ENCODE measurements at places on chromosomes 12 and 14.

DNA sequence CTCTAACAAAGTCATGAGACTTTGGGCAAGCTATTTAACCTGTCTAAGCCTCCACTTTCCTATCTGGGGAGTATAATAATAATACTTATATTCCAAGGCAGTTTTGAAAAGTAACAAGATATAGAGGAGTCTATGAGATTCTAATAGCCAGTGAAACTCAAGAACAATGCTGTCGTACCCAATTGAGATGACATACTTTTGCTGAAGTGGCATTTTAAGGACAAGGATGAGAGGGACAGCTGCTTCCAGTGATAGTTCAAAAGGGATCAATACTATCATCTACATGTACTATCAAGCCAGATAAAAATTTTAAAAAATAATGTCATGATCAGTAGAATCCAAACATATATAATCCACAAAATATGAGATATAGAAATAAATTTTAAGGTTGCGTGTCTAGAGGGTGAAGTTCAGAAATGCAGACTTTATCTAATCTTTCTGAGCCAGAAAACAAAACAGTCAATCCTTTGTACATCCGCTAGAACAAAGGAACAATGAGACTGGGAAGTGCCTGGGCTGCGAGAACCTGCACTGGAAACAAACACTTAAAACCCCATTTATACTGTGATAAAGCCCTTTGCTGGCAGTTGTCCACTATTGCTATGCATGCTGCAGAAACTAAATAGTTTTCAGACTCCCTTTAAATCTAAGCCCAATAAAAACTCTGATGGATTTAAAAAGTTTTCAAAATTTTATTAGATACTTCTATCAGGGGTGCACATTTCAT is 38.6 kb downstream of the PTPRB start:
- DNase-seq = no peak

- no peak for DNase-seq
These were observed 29.2 kb upstream of the SPTLC2 start for GRCh38 chr14:77645520-77646230.

DNA sequence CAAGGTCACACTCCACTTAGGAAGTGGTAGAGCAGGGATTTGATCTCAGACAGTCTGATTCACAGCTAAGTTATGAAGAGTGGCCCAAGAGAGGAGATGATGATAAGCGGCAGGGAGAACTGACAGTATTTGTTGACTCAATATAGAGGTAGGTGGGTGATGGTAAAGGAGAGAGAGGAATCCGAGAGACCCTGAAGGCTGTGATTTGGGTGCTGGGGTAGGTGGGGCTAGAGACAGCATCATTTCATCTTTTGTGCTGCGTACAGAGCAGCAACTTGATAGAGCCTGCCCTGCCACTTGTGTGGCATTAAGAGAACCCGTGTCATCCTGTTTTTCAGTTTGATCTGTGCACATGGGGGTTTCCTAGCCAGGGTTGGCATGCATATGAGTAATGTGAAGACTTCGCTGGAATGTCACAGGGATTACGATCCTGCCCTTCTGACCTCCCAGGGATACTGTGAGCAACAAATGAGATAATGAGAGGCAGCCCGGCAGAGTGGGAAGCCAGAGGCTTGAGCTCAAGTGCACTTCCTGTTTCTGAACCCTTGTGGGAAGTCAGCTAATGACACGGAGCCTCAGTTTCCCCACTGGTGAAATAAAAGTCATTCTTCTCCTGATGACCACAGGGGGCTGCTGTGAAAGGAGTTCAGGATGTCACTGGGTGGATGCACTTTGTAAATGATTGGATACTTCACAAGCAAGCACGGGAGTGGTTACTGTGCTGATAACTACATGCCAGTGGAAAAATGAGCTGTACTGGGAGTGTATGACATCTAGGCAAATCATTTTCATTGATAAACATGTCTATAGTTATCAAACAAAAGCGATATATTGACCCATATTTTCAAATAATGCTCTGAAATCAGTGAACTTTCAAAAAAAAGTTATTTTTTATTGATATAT is 59.5 kb upstream of the IGF1 start:
- no peak for DNase-seq

- peak; percentile 38 for DNase-seq
These were observed 25.3 kb downstream of the CLEC2A start for GRCh38 chr12:9906873-9907272.

DNA sequence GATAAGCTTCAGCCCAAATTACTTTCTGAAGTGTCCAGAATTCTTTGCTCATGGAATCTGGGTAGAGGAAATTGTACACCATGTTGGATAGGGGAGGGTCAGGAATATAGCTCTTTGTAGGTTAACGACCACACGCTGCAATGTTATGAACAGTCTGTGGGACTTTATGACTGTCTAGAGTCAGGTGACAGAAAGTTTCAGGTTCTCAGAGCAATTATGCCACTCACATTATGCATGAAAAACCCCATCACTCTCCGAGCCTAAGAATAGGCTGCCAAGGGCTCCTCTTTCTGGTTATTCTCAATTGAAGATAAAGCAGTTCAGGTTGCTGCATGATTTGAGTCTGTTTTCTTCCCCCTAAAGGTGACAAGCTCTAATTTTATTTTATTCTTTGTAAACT is 430.9 kb downstream of the ATP23 start:
- DNase-seq = no peak

DNA sequence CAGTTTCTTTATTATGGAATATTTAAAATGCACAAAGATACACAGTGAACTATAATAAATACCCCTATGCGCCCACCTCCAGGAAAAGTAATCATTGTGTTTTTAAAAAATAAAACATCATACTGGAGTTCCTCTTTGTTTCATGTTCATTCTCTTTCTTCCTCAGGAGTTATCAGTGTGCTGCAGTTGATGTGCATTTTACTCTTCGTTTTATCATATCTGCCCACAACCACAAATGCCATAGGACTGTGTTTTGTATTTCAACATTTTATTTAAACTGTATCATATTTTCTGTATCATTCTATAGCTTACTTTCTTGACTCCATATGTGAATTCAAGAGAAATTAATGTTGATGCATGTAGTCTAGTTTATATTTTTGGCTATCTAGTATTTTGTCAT is 53.9 kb downstream of the TSHR start:
- DNase-seq = no peak

GRCh38 chr14:81176241-81176640 is 44.5 kb downstream of the GTF2A1 start:
- peak; percentile 91 for DNase-seq

DNA sequence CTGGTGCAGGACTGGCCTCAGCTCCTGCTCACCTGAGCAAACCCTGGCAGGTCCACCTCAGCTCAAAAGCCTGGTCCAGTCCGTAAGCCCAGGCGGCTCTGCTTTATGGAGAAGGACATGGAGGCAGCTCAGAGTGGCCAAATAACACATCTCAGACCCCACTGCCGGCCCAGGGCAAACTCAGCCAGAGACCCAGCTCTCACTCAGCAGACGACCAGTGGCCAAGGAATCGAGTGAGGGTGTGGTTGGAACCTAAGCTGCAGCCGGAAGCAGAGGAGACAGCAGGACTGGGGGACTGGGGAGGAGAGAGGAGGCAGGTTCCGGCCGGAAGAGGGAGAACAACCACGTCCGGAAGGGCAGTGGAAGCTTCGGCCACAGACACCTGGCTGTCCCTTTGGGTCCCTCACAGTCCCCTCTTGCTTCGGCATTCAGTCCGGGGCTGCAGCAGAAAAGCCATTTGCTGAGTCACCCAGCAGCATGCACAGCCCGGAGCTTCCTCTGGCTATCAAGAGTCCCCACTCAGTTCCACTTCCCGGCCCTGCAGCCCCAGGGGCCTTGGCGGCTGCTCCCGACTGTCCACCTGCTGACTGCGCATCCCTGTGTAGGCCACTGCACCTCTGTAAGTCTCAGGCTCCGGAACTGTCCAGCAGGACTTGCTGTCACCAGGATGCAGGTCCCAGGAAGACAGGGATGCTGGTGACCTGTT is 104.0 kb downstream of the CALM1 start:
- peak; percentile 17 for DNase-seq

GRCh38 chr14:64954491-64955240 is 12.1 kb upstream of the GPX2 start:
- DNase-seq = no peak

DNA sequence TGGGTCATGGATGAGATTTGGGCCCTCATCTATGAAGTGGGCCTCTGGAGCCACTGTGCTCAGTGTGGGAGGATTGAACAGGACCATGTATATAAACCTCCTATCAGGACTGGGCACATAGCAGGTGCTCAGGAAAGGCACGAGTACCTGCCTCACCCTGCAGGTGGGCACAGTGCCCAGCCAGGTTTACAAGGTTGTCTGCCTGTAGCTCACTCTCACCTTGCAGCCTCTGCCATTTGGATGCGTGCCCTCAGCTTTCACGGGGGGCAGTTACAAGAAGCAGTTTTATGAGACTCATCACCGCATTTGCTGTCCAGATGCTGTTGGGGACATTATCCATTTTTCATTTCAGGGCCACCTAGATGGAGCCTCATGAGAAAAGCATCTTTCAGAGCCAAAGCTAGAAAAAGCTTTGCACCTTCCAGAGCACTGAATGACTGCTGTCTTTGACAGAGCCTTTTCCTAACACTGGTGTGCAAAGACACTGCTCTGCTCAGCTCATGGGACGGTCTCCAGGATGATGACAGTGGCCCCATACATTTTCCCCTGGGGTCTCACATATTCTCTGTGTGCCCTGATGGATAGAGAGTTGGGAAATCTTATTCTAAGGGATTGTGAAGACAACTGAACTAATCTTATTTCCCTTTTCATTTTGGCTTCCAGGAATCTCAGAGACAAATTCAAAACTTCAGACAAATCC is 327.5 kb upstream of the RTL1 start:
- no peak for DNase-seq
